ENCODE measurements at places on chromosomes 2 and 18.

DNA sequence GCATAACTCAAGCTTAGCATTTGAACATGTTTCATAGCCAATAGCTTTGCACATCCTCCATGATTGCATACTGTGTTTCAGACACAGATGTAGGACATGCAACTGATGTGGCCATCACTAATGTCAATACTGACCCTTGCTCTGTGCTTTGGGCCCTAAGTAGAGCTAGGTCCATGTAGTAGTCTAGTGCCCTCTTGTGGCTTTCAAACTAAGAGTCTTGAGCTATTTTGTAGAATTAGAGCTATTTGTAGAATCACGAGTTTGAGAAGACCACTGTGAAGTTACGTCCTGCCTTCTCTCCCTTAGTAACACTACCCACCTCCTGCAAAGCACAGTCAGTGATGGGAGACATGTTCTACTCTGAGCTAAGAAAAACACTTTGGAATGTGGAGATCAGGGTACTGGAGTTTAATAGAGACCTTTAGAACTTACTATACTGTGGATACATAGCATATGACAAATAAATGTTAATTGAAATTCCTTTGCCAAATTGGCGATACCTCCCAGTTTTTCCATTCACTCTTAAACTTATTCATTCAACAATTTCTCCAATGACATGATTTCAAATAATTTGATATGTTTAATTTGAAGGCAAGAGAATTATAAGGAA, 306.5 kb upstream of the TNP1 start:
- no peak for DNase-seq

DNA sequence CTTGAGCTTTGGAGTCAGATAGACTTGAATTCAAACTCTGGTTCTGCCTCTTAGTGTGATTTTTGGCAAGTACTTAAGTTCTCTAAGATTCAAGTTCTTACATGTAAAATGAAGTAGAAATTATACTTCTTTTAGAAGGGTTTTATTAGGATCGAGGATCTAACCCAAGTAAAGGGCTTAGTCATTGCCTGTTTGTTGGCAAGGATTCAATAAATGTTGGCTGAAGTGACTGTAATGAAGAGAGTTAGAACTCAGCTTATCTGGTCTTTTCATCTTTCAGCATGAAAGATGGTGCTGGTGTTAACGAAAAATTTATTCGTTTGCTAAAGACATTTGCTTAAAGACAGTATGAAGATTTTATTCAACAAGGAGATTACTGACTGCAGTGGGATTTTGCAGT, 315.9 kb upstream of the THUMPD2 start:
- DNase-seq: no peak

- DNase-seq: no peak
These were observed 17.3 kb downstream of the PTPN18 start for GRCh38 chr2:130372833-130373807.

DNA sequence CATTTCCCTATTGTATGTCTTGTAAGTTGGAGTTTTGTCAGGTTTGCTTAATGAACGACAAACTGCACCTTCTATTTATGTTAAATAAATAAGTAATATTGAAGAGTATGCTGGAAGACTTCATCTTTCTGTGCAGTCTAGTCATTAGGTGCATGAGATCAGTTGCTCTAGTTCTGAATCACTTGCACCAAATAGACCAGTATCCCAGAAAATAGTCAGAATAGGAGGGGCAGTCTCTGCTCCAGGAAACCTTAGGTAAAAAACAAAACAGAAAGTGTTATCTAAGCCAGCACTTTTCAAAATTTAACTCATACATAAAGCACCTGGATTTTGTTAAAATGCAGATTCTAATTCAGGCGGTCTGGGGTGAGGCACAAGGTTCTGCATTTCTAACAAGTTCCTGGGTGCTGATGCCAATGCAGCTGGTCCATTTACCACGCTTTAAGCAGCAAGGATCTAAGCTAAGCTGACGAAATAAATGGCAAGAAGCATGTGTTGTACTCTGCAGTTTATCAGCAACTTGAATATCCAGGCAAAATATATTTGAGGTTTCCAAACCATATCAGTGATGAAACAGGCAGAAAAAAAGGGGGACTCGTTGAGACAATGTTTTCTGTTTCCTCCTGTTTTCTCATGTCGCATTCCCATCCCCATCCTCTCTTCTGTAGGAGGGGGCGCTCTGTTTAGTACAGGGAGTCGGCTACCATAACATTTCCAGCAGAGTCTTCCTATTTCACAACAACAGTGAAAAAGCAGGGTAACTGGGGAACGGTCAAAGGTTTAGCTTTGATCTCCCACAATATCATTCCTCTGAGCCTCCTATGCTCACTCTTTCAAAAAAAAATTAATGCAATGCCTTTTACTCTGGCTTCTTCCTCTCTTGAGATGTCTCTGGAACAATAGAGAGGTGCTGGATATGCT, 106.4 kb downstream of the MBD2 start:
- DNase-seq: no peak

GRCh38 chr18:5294113-5294456, 1.4 kb downstream of the ZBTB14 start:
- DNase-seq: no peak
